Ureter (tissue), 1 donor: ENCODE measurements at places on chromosomes 16 and 17. TPM values are rescaled to one million over a fixed set of nuclear protein-coding genes. Genes with fewer than 3 reads are reported as not detected.

GRCh38 chr17:81117672-81118198, 47.6 kb upstream of the PVALEF start:
- no peak for DNase-seq

Gene ABHD15
- total RNA-seq = 7.8 TPM

GRCh38 chr16:807347-808084, 7.0 kb upstream of the GNG13 start:
- DNase-seq = peak; percentile 96

DNA sequence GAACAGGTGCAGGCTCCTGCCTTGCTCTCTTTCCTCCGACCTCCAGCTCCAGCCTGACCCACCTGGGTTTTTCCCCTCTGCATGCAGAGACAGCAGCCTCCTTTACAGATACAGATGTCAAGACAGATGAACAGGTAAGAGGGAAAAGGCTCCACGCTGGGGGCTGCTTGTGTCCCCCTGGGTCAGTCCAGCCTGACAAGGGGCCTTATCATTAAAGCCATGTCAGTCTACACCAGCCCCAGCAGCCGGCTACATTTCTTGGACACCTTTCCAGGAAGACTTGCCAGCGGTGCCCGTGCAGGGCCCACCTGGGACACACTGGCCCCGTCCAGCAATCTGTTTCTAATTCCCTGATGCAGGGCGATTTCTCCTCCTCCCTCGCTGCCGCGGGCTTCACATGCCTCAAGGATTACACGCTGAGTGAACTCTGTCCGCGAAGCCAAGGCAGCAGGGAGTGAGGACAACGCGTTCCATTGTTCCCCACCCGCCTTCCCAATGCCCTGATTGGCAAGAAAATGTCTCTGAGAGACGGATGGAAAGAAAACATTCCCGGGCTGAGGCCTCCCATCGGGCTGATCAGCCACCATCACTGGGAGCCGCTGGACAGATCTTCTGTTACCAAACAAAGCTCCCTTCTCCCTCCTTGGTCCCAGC, 184.7 kb downstream of the C16orf95 start:
- no peak for DNase-seq

DNA sequence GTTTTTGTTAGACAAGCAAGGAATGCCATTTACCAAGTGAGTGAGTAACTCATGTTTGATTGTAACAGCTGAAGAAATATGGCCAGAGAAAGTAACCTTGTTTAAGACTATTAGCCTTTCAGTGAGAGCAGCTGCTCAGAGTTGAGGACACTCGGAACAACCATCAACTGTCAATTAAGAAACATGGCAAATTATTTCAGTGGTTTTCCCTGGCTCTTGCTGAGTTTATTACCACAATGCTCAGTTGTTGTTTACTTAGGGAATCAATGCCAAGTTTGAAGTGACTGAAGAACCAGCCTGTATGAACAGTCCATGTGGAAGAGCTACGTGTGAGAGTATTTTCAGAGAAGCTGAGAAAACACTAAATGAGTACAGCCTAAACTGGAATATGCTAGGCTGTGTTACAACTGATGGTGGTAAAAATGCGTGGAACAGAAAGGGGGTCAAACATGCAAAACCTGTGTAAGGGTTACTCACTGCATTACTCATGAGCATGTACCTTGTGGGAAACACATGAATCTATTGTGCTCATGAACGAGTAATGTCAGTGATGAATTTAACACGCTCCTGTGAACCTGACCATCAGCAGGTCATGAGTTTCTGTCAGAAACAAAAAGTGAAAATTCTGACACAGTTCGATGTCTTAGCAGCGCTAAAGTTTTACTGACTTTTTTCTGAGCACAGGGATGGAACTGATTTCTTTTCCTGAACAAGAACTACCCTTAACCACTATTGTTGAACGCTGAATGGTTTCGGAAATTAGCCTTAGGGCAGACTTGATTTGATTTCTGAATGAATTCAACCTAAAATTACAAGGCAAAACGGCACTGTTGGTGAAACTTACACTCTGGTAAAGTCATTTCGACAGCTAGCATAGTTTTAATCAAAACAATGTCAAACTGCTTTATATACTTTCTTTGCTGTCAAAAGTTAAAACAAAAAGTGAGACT, 33.5 kb downstream of the GNA13 start:
- DNase-seq = no peak

GRCh38 chr16:77794586-77794985, 6.2 kb downstream of the VAT1L start:
- no peak for DNase-seq
